ENCODE measurements at places on chromosomes 2 and 18. TPM values are rescaled to one million over a fixed set of nuclear protein-coding genes. Genes with fewer than 3 reads are reported as not detected.

DNA sequence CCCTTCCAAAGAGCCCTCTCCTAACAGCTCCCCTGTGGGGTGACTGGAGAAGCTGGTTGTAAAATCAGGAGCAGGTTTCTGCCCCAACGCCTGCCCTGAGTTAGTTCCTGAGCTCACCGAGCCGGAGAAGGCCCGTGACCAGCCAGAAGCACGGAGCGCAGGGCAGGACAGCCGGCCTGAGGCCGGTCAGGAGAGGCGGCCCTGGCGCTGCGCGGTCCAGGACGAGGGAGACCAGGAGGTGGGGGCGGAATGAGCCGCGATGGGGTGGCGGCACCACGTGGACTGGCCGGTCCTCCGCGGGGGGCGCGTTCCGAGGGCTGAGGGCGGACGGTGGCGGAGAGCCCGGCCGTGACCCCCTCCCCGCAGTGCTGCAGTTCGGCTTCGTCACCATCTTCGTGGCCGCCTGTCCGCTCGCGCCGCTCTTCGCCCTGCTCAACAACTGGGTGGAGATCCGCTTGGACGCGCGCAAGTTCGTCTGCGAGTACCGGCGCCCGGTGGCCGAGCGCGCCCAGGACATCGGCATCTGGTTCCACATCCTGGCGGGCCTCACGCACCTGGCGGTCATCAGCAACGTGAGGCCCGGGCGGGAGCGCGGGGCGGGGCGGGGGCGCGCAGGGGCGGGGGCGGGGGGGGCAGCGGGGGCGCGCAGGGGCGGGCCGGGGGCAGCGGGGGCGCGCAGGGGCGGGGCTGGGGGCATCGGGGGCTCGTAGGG is 29.0 kb downstream of the ANO7 start:
- DNase-seq, result no peak

Gene EVX2
- not detected for total RNA-seq

Gene UGT1A10
- total RNA-seq, result not detected

Gene FAP
- total RNA-seq, result 3.0 TPM

GRCh38 chr2:222887124-222887523 is 26.3 kb downstream of the ACSL3 start:
- peak; percentile 91 for DNase-seq

- DNase-seq, result no peak
Observed at GRCh38 chr2:104938231-104938941, 84.5 kb downstream of the POU3F3 start.

DNA sequence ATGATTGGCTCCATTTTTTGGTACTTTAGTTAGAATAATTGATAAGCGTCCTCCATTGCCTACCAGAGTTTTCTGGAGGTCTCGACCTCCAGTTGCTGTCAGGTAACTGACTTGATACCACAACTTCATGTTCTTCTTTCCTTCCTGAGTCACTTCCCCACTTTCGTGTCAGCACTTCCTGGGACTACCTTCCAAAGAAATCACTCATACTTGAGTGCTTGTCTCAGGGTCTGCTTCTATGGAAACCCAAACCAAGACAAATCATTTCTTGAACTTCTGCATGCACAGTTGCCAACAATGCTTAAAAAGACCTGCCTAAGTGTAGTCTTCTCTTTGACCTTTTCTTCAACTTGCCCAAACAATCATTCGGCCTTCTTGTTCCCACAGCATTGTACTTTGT is 210.3 kb upstream of the ETAA1 start:
- DNase-seq, result peak; percentile 55

DNA sequence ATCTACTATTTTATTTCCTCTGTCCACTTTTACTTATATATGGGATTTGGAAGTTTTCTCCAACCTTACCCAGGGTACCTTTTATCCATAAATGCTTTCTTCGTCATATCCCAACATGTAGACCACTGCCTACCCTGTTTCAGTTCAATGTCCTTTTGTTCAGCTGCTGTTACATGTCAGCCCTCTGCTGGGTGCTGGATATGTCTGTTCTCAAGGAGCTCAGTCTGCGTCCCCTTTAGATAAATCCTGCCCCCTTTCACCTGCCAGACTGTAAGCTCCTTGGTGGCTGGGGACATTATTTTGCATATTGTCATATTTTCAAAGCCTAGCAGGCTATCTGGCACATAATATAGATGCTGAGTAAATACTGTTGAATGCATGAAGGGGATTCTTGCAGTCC is 53.2 kb downstream of the NEMP2 start:
- DNase-seq, result no peak

Gene FSHR
- not detected for total RNA-seq

GRCh38 chr2:127309468-127309867 is 15.5 kb upstream of the ERCC3 start:
- no peak for DNase-seq

DNA sequence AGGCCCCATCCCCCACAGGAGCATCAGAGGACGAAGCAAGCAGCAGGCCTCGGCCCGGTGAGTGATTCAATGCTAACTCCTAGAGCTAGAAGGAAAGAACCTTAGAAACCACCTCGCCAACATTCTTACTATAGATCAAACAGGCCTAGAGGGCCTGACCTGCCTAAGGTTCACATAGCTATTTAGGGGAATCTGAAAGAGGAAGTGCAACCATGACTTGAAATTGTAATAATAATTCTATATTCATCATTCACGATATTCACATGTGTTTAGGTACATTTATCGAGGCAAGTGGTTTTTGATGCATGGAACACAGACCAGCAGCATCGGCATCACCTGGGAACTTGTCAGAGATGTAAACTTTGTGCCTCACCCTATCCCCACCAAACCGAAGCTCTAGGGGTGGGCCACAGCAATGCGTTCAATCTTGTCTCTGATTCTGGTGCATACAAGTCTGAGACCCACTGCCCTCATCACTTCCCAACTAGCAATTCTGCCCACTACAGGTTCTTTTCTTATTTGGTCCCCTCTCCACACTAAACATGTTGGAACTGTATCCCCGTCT is 78.0 kb upstream of the DNMT3A start:
- no peak for DNase-seq
